ENCODE measurements at places on chromosomes 5 and 9.

DNA sequence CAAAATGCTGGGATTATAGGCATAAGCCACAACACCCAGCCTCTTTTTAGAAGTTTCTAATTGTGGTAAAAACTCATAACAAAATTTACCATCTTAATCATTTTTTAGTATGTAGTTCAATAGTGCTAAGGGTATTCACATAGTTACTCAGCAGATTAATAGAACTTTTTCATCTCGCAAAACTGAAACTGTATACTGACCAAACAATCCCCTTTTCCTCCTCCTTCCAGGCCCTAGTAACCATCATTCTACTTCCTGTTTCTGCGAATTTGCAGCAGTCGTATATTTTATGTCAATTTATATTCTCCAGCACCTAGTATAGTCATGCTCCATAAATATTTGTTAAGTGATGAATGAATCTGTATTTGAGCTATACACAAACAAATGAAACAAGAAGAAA lies 86.3 kb upstream of the ERBIN start:
- DNase-seq = no peak

GRCh38 chr5:157323107-157323706 lies 57.3 kb downstream of the CYFIP2 start:
- no peak for DNase-seq

DNA sequence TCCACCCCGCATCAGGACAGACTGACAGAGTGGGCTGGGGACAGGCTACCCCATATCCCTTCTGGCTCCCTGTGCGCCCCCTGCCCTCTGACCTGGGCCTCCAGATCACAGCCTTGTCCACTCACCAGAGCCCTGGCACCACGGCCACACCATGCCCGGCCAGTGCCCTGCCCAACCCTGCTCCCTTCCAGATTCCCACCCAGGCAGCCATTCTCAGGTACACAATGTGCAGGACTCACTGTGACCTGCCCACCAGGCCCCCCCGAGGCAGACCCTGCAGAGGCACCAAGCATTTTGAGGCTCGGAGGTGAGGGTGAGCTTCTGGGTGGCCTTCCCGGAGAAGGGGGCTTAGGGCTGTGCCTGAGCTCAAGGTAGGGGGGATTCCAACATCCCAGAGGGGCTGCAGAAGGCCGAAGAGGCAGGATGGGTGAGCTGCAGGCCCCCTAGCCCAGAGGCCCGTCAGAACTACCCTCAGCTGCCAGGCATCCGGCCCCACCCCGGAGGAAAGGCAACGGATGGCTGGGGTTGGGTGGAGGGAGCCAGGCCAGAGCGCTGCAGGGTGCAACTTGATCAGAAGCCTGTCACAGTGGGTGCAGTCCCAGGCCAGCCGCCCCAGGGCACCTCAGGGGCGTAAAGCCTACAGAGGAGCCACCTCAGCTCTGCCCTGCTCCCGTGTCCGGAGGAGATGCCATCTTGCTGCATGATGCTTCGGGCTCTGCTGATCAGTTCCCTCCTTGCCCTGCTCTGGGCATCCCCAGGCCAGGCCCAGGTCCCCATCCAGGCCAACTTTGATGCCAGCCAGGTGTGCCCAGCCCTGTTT lies at the start of gene LCNL1:
TSS of gene LCNL1 (plus strand) at position 762 of the 820 bp plus-strand sequence. CDS start 594 bp downstream, outside the sequence.
- DNase-seq = no peak

- DNase-seq = no peak
These were observed 159.7 kb upstream of the VLDLR start for GRCh38 chr9:2461892-2462291.

DNA sequence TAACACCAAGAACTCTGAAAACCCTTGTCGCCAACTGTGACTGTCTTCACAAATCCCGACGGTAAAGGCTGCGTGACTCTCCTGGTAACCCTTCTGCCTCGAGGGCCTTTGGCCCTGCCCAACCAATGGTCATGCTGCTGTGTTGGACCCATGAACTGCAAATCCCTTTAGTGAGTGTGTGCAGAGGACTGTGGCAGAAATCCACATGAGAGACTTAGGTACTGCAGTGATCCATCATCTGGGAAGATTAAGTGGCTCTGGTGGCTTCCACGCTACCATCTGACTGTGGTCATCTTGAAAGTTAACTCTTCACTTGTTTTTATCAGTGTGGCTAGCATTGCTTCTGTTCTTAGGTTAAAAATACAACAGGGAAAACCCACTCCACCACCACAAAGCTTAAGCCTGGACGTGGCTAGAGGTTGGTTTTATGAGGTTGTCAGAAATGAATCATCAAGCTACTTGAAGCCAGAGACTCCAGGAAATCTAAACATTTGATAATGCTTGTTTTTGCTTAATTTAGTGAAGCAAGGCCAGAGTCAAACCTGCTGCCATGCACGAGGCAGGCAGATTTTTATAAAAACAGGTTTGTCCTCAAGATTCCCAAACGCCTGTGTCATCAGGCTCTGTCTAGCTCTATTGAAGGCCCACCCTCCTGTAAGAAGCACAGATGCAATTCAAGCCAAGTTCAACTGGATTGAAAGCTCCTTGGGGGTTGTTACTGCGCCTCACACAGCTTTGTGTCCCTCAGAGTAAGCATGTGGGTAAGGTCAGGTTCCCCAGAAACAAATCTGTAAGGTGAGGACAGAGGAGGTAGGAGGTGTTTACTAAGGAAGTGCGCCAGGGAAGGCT lies 52.7 kb upstream of the ERCC6L2 start:
- no peak for DNase-seq

DNA sequence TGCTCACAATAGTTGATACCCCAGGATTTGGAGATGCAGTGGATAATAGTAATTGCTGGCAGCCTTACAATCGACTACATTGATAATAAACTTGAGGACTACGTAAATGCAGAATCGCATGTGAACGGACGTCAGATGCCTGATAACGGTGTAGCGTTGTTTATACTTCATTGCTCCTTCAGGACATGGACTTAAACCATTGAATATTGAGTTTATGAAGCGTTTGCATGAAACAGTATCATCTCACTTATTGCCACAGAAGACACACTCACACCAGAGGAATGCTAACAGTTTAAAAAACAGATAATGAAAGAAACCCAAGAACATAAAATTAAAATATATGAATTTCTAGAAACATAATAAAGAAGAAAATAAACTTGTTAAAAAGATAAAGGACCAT lies 101.6 kb downstream of the GABBR2 start:
- no peak for DNase-seq

DNA sequence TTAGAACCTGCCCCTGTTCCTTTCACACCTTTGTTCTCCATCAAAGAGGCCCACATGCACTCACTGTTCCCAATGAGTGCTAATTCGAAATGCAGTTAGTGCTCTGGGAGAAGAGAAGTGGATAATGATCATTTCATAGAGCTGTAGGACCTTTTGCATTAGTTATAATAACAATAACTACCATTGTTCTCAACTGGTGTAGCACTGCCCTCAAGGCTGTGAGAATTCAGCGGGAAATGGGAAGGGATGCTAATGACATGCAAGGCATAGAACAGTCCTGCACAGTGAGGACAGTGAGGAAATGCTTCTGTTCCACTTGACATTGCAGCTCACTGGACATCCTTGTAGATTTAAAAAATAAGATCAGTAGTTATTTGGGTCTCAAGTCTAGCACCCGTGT lies 187.4 kb downstream of the FBXL7 start:
- DNase-seq = no peak

- no peak for DNase-seq
These were observed 1.0 kb downstream of the DOCK8 start for GRCh38 chr9:215631-216155.

DNA sequence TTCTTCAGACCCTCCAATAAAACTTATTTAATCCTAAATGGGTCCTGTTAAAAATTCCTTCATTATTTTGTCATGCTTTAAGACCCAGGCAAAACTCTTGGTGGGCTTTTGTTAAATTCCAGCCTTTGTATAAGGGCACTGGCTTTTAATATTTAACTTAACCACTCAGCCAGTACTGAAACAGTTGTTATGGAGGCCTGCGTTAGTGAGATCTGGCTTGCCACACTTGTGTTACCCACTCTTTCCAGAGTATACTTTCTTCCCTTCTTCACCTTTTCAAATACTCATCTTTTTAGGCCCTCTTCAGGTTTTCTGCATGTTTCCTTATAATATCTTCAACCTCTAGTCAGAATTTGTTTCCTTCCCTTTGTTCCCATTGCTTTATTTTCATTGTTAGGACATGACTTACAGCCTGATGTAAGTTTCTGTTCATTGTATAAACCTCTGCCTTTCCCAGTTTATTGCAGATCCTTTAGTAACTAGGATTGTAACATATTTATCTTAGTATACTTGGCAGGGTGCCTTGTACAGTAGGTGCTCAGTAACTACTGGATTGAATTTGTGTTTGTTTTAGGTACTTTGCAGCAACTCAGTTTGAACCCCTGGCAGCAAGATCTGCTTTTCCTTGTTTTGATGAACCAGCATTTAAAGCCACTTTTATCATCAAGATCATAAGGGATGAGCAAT lies 48.8 kb downstream of the LNPEP start:
- DNase-seq = no peak

DNA sequence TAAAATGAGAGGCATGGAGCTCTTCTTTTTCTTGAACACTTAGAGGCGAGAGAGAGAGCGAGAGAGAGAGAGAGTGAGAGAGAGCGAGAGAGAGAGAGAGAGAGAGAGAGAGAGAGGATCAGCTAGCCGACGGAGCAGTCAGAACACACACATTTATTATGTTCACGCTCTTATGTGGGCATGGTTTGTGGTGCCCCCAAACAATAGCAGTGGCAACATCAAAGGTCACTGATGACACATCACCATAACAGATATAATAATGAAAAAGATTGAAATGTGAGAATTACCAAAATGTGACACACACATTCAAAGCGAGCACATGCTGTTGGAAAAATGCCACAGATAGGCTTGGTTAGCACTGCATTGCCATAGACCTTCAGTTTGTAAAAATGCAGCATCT lies 116.1 kb downstream of the KDM4C start:
- DNase-seq = no peak

GRCh38 chr5:150111122-150111521 lies 24.8 kb upstream of the CSF1R start:
- no peak for DNase-seq

GRCh38 chr5:178394074-178394473 lies 161.5 kb upstream of the PHYKPL start:
- no peak for DNase-seq

- no peak for DNase-seq
These were observed 205.1 kb downstream of the ADAMTSL1 start for GRCh38 chr9:18678821-18679590.

- DNase-seq = no peak
These were observed 18.1 kb downstream of the ZBTB5 start for GRCh38 chr9:37447111-37447510.

DNA sequence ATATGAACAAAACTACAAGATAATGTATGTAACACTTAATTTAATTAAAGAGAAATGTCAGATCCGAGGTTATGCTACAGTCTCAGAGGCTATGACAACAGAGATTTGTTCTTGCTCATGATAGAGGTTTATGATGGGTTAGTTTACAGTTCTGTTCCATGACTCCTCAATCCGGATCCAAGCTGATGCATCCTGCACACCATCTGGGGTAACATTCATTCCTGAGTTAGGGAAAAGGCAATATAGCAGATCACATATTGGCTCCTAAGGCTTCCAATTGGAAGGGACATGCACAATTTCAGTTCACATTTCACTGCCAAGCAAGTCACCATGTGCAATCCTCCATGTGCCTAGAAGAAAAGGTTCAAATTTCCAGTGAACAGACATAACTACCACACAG lies 40.4 kb downstream of the ABLIM3 start:
- DNase-seq = no peak

GRCh38 chr5:174837919-174838902 lies 113.8 kb downstream of the MSX2 start:
- no peak for DNase-seq

DNA sequence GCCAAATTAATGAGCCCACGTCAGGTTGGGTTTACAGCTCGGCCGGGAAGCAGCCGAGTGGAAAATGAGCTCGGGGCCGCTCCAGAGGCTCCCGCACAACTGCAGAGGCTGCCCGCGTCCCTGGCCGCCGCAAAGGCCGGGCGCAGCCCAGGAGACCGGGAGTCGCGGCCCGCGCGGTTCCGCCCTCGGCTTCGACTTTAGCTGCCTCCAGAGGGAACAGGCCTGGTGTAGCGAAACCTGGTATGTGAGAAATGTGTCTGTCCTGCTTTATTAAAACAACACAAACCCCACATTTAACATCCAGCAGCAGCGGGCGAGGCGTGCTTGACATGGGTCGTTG lies 66.2 kb downstream of the FOXD1 start:
- DNase-seq = no peak

DNA sequence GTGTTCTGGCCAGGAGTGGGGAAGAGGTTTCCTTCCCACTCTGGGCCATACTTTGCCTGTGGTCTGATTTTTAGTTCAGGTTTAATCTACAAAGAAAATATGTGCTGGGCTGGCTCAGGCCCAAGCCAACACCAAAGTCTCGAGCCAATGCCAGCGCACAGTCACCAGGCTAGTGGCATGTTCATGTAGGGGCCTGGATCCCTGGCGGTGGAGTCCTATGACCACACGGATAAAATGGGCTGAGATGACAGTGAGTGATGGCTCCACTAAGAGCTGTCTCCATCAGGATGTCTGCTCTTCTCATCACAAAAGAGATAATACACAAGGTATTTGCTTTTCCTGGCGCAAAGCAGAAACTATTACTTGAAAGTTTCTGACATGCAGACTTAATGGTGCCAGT lies 92.9 kb upstream of the PTPN3 start:
- DNase-seq = no peak

DNA sequence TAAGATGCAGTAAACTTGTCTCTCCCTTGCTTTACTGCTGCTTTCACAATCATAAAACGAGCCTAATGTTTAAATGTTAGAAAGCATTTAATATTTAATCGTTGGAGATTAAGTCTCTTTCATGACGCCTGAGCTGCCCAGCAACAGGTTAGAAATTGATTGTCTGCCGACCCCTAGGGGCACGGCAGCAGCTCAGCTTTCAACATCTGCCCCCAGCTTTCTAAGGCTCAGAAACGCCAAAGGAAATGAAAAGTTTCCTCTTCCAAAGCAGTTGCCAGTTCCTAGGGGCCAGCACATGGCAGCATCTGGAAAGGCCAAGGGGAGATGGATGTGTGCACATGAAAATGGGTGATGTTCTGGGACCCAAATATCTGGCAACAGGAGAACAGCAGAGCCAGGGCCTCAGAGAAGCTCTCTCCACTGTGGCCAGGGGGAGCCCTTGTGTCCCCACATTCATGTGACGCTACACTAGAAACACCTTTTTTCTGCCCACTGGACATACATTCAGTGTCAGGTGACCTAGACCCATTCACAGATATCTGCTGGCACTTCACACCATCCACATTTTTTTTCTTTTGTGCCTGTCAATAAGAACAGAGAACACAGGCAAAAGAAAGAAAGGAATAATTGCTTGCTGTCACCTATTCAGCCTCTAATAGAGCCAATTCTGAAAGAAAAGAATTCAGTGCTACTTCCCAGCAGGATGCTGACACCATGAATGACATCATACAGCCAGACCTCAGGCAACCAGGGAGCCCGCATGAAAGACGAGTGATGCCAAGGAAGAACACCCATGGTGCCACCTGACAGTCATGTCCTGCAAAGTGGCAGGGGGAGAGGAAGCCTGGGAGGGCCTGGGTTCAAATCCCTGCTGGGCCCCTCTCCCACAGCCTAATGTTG lies 205.0 kb upstream of the TAS2R1 start:
- DNase-seq = no peak

- DNase-seq = no peak
These were observed 13.9 kb upstream of the UBLCP1 start for GRCh38 chr5:159249158-159249557.

Data from stimulated activated CD8-positive, alpha-beta memory T cell treated with anti-CD3 and anti-CD28 coated beads, Interleukin-7, amount 100 ng/mL, for 24 hours (primary cell).